ENCODE measurements at places on chromosomes 2 and 18.

- peak; percentile 36 for DNase-seq
Measured at GRCh38 chr18:47492691-47493090, 241.2 kb upstream of the SKOR2 start.

DNA sequence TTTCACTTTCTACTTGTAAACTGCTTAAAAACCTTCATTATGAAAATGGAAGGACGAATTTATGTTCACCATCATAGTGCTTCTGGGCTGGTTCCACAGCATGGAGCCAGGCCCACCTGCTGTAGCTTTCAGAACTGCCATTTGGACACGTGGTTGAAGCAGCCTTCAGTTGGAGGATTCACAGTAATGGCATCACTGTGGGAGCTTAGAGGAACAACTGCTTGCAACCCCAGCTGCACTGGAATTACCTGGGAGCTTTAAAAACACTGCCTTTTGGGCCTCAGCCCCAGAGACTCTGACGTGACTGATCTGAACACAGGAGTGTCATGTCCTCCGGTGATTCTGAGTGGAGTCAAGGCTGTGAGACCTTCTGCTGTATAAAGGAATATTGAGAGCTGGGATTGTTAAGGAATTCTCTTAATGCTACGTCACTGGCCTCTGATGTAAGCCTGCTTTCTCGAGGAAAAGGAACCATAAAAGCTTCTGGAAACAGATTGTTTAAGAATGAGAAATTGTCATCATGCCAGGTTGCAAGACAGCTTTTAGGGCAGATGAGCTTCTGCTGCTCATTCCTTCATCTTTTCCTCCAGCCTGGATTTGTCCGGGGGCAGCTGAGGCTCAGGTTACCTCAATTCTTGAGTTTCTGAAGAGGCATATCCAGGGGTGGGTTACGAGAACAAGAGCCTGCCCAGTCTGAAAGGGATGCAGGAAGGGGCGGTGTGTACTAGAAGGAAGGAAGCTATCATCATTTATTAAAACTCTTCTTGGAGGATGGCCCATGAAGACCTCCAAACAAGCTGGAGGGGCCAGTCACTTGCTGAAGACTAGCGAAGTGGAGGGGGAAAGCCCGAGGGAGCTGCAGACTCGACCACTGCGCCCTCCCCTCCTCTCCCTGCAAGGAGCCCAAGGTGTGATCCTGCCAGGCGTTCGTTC lies 1.3 kb upstream of the IL1R1 start:
- peak; percentile 99 for DNase-seq

DNA sequence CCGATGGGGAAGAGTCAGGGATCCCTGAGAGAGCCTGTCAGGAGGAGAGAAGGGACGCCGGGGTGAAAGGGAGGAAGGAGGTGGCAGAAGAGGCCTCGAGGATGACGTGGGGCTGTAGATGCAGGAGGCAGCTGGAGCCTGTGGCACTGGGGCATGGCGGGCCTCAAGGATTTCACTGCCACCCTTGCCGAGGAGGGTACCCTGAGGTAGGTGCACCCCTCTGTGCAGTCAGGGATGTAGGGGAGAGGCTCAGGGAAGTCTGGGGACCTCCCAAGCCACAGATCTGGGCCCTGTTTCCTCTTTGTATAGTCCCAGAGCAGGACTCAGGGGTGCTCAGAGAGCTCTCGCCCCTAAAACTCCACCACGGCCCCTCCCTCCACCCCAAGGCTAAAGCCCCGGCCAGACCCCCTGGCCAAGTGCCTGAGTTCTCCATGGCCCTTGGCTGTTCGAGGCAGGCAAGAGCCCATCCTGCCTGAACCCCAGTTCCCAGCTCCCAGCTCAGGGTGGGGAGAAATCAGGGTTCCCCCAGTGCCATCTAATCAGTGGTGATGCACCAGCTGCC lies 39.0 kb upstream of the HDAC4 start:
- DNase-seq, result no peak

DNA sequence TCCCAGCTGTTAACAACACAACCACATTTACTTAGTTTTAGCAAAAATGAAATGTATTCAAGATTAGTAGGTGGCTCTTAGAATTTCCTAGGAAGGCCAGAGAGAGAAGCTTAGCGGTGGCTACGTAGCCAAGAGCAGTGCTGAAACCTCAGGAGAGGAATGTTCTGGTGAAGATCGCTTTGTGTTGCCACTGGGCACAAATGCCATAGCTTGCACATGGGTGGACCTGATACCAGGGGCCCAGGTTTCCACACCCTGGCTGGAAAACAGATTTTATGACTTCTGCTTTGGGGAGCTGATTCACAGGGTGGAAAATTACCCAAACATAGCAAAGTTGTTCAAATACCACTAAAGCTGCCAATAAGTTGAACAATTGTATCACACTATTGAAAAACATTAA lies 43.4 kb downstream of the THUMPD2 start:
- no peak for DNase-seq

DNA sequence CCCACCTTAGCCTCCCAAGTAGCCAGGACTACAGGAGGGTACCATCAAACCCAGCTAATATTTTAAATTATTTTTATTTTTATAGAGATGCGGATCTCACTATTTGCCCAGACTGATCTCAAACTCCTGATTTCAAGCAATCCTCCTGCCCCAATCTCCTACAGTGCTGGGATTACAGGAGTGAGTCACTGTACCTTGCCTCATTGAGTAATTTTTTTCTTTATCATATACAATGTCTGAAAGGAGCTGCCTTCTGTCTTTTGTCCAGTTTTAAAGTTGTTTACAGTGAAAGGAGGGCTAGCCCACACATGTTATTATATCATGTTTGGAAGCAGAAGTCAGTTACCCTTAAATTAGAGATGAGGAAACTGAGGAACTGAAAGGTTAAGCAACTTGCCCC lies 32.5 kb downstream of the PRKRA start:
- peak; percentile 34 for DNase-seq

DNA sequence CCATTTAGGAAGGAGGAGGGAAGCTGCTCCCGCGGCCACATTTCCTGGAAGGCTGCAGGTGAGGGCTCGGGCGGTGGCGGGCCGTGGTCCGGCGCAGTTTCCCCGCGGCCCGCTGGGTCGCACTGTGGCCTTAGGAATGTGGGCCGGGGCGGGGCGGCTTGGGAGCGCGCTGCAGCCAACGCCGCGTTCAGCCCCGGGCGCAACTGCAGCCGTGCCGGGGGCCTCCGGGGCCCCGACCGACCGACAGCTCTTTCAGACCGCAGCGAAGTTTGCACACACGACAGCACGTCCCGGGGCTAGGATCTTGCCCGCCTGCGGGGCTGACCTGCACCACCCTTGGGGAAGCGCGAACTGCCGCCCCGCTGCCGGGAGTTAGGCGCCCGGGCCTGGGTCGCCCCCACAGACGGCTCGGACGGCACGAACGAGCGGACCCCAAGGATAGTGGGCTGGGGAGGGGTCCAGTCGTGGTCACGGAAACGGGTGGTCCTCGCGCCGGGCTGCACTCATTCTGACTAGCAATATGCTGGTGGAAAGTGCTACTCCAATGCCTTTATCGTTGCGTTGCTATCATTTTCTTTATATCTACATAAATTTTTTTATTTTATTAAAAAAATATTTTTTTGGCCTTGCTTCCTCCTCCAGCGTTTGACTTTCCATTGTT lies 69.9 kb upstream of the DLX2 start:
- DNase-seq, result peak; percentile 26

- DNase-seq, result no peak
Measured at GRCh38 chr2:43998263-43998662, 2.5 kb upstream of the LRPPRC start.

- DNase-seq, result no peak
Measured at GRCh38 chr2:72849138-72849462, 23.3 kb upstream of the EXOC6B start.

- DNase-seq, result no peak
Measured at GRCh38 chr2:224444783-224445182, 42.9 kb upstream of the FAM124B start.

DNA sequence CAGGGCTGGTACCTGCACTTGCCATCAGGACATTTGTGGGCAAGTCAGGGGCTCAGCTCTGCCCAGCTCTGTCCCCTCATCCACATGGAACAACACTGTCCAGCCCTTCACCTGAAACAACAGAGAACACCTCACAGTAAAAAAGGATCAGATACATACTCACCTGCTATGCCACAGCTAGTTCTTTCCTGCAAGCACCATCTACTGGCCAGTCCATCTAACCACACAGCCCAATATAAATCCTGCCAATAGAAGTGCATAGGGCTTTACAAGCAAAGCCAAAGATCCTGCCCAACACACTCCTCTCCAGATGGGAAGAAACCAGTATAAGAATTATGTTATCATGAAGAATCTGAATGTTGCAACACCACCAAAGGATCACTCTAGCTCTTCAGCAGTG lies 52.2 kb upstream of the GALNT13 start:
- no peak for DNase-seq

- peak; percentile 9 for DNase-seq
Measured at GRCh38 chr2:62045017-62045543, 139.6 kb downstream of the COMMD1 start.

GRCh38 chr2:23454501-23455120 lies 69.6 kb downstream of the KLHL29 start:
- DNase-seq, result no peak

DNA sequence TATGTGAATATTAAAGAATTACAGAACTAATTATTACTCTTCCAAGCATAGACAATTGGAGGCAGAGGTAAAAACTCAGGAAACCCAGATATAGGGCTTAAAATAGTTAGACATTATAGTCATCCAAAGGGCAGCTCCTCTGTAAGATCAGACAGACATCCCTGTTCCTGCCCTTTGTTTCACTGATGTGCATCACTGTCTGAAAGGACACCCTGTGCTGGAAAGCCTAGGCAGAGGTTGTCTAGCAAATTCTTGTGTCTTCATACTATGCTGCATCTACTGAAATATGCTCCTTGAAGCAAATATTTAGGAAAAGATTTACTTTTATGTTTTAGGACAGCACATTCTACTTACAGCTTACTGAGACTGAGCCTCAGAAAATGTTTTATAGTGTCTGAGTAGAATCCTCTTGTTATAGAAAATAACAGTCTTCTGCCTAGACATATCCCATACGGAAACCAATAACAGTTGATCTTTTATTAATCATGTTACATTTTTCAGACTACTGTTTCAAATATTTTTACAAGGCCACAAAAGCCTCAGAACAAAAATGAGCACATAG lies 977.3 kb upstream of the CDH2 start:
- peak; percentile 64 for DNase-seq

DNA sequence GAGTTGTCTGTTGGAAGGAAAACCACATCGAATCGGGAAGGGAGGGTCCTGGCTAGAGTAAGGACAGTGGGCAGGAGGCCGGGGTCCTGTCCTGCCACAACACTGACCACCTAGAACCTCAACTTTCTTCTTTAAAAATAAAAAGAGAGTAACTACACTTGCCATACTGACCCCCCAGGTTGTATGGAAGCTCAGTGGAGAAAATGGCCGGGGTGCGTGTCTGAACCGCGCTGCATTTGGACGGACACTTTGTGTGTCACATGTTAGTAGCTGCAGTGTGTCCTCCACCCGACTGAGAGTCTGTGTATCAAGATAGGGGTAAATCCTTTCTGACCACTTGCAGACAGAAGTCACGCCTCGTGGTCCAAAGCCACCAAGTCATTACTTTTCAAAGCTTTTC lies 87.0 kb downstream of the GBX2 start:
- no peak for DNase-seq

- DNase-seq, result no peak
Measured at GRCh38 chr2:66523990-66524389, 89.1 kb downstream of the MEIS1 start.

GRCh38 chr2:11855064-11855760 lies 108.8 kb downstream of the LPIN1 start:
- no peak for DNase-seq

DNA sequence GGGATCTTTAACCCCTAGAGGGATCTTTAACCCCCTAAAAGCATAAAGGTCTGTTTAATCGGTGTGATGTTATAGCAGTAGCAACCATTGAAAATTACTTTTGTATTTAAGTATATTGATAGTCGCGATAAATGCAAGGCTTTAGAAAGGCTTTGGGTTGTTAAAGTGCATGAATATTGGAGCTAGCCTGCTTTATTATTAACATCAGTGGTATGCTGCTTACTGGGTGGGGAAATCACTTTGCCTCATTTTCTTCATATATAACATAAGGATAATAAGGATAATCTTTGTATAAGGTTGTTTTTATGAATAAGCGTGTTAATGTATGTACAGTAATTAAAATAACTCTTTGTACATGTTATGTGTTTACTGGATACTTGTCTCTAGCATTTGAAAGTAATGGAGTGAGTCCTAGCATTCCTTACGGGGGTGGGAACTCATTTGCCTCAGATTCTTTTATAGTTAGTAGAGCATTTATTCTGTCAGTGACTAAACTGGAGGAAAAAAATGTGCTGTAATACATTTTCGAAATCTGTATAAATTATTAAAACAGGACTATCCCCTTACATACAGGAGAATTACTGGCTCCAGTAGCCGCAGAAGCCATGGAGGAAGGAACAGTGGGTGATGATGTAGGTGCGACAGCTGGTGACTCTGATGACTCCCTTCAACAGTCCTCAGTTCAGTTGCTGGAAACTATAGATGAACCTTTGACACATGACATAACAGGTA lies 122.2 kb downstream of the BIRC6 start:
- peak; percentile 35 for DNase-seq

DNA sequence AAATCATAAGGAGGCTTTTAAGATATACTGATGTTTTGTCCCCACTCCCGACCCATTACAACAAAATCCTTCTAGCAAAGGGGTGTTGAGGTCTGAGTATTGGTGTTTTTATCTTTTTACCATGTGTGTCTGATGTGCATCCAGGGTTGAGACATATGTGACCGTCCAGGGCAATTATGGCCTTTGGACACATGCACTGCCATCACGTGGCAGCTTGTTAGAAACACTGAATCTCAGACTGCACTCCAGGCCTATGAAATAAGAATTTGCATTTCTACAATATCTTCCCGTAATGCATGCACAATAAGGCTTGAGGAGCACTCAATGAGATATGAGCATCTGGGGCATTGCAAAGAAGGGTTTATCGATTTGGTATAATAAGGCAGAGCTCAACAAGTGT lies 235.1 kb upstream of the ZNF804A start:
- no peak for DNase-seq

DNA sequence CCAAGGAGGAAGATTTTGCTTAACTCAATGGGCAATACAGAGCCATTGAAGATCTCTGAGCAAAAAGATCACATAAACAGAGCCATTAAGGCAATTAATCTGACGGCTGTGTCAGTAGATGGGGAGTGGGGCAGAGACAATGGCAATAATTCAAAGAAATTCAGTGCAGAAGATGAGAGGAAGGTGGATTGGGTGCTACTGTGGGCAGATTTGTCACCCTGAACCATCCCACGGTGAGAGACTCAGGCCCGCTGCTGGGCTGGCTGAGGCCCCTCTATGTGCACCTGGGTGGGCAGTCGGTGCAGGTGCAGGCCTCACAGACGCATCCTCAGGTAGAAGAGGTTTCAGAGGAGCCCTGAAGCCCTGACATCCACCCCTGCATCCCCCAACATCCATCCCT lies 458.6 kb downstream of the EIPR1 start:
- DNase-seq, result no peak

- DNase-seq, result no peak
Measured at GRCh38 chr2:97704989-97705388, 8.4 kb upstream of the ZAP70 start.
